ENCODE measurements at places on chromosomes 6 and 20. TPM values are rescaled to one million over a fixed set of nuclear protein-coding genes. Genes with fewer than 3 reads are reported as not detected.

CHRNA4 gene
- 0.61 TPM for total RNA-seq

RBPJL gene
- total RNA-seq = not detected

OR2H2 gene
- total RNA-seq = not detected

HEY2 gene
- total RNA-seq = not detected

IP6K3 gene
- 2.0 TPM for total RNA-seq

SPATS1 gene
- total RNA-seq = not detected

CLPSL2 gene
- total RNA-seq = 0.80 TPM

EYA2 gene
- 2.6 TPM for total RNA-seq

C6orf58 gene
- total RNA-seq = 0.09 TPM

MAFB gene
- 0.28 TPM for total RNA-seq

PCSK2 gene
- total RNA-seq = not detected

UNC5CL gene
- 0.46 TPM for total RNA-seq

TRIM10 gene
- not detected for total RNA-seq

AGER gene
- total RNA-seq = 1.4 TPM

HSPA1A gene
- total RNA-seq = 243 TPM

OPN5 gene
- total RNA-seq = not detected

BTNL2 gene
- not detected for total RNA-seq

PI16 gene
- total RNA-seq = not detected

REM1 gene
- total RNA-seq = 0.47 TPM

MRAP2 gene
- 1.9 TPM for total RNA-seq

MTFR2 gene
- total RNA-seq = 11.3 TPM

SNX3 gene
- 72.3 TPM for total RNA-seq

KCNS1 gene
- not detected for total RNA-seq

JAG1 gene
- 49.0 TPM for total RNA-seq

LY6G6D gene
- not detected for total RNA-seq

OR2J3 gene
- total RNA-seq = not detected

SHLD1 gene
- 7.6 TPM for total RNA-seq

HLA-DQA1 gene
- not detected for total RNA-seq

HLA-DPB1 gene
- total RNA-seq = not detected

IL20RA gene
- 0.07 TPM for total RNA-seq

ZC2HC1B gene
- not detected for total RNA-seq

MUCL3 gene
- 0.15 TPM for total RNA-seq

SYNDIG1 gene
- 1.4 TPM for total RNA-seq

TRAM2 gene
- total RNA-seq = 42.0 TPM

MYMX gene
- not detected for total RNA-seq

KHDRBS2 gene
- total RNA-seq = not detected

ADIG gene
- not detected for total RNA-seq

COQ3 gene
- total RNA-seq = 10.7 TPM

JPH2 gene
- total RNA-seq = 6.8 TPM

KCNQ2 gene
- total RNA-seq = 0.61 TPM

Data from A549 treated with dexamethasone at 1 μM for 4 hours (cell line).